ENCODE measurements at places on chromosomes 13 and 19. TPM values are rescaled to one million over a fixed set of nuclear protein-coding genes. Genes with fewer than 3 reads are reported as not detected.

DNA sequence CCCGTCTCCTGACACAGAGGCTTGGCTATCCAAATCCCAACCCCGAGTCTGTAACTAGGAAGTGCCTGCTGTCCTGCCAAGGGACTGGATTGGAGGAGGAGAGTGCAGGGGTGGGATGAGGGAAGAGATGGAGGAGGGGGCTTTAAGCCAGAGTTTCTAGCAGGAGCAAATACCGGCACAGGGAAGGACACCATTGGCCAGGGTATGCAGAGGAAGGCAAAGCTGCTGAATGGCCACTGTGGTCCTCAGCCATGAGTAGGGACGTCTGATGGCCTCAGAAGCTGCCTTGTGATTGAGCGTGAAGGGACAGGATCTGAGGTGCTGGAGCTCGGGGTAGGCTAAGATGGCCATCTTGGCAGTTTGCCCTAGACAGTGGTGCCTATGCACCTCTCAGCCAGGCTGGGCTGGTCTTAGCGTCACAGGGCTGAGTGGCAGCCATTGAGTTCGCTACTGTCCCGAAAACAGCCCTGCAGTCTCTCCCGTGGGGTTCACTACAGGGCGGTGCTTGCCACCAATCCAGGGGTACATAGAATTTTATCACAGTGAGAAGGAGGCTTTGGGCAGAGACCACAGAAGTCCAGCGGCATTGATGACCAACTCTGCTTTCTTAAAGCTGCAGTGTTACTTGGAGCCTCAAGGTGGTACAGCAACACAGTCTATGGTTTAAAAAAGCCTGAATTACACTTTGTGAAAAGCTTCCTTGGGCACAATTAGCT is 61.8 kb downstream of the AKAP11 start:
- peak; percentile 13 for DNase-seq

DNA sequence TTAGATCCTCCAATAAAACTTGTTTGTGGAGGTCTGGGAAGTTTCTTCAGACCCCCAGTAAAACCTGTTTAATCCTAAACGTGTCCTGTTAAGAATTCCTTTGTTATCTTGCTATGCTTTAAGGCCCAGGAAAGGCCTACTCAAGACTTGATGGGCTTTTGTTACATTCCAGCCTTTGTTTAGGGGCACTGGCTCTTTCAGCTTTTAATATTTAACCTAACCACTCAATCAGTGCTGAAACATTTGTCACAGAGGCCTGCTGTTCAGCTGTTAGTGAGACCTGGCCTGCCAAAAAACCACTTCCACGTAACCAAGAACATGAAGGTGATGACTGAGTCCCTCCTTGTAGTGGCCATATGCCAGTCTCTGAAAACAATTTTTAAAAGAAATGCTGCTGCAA is 41.7 kb downstream of the PCDH17 start:
- no peak for DNase-seq

GRCh38 chr19:10661946-10662345 is 7.8 kb downstream of the ILF3 start:
- no peak for DNase-seq

- peak; percentile 87 for DNase-seq
These were observed 39.2 kb downstream of the TNFRSF19 start for GRCh38 chr13:23609414-23609760.

- peak; percentile 94 for DNase-seq
These were observed 56.5 kb downstream of the GADD45B start for GRCh38 chr19:2532252-2533071.

MYO1F gene
- 0.17 TPM for total RNA-seq

All from fibroblast of lung (primary cell).